ENCODE measurements at places on chromosomes 11 and 22.

- DNase-seq, result peak; percentile 64
Measured at GRCh38 chr11:288478-289397, at the start of gene PGGHG. PGGHG (plus strand) TSS chr11:289126; CDS start chr11:289817, 691 bp downstream.

GRCh38 chr22:28582806-28583205 lies 96.8 kb downstream of the TTC28 start:
- peak; percentile 87 for DNase-seq

DNA sequence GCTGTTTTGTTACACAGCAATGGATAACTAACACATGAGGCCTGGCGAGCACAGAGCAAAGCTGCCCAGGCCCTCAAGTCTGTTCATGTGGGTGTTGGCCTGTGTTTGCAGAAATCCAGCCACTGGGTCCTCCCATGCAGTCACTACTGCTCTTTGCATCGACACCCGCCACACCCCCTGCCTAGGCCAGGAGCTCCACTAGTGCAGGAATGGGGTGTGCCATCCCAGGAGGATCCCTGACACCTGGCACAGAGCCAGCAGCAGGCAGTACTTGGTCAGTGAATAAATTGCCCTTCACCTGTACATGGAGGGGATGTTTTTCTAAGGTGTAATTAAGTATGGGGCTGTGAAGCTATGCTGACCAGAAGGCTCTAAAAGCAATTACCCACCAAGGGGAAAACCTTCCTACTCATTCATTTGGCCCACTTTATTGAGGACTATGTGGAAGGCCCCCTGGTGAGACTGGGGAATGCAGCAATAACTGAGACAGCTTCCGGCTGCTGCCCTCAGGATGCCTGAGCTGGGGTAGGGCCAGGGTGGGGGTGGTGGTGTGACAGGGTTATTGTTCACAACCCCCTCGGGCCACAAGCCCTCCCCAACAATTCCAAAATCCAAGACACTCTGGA lies 160.8 kb downstream of the CRYBB2 start:
- peak; percentile 27 for DNase-seq

DNA sequence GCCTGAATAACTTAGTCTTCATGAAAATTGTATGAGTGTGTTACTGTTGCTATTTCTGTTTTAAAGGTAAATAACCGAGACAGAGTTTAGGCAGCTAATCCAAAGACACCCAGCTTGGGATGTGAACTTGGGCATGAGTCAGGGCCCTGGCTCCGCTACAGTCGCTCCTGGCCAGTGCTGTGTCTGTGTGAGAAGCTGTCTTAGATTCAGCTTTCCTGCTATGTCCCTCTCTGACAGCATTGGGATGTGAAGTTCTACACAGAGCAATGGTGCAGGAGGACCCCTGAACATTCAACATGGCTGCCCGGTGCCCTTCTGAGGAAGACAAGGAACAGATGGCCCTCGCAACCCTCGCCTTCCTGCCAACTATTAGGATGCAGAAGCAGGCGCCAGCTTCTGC lies 49.4 kb downstream of the GALNT18 start:
- DNase-seq, result no peak

GRCh38 chr22:29833392-29833965 lies 4.6 kb downstream of the ASCC2 start:
- DNase-seq, result no peak

GRCh38 chr11:32935462-32936029 lies 42.9 kb downstream of the QSER1 start:
- no peak for DNase-seq

DNA sequence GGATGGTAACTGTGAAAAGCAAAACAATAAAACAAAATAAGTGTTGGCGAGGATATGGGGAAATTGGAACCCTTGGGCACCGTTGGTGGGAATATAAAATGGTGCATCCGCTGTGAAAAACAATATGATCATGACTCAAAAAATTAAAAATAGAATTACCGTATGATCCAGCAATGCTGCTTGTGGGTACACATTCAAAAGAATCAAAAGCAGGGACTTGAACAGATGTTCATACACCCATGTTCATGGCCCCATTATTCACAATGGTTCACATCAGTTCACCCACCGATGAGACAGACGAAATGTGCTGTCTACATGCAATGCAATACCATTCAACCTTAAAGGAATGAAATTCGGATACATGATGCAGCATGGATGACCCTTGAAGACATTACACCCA lies 1.2 kb upstream of the DERL3 start:
- DNase-seq, result no peak

GRCh38 chr11:131544591-131544990 lies 174.2 kb downstream of the NTM start:
- no peak for DNase-seq

- peak; percentile 61 for DNase-seq
Measured at GRCh38 chr11:16871368-16871767, 132.9 kb downstream of the C11orf58 start.

DNA sequence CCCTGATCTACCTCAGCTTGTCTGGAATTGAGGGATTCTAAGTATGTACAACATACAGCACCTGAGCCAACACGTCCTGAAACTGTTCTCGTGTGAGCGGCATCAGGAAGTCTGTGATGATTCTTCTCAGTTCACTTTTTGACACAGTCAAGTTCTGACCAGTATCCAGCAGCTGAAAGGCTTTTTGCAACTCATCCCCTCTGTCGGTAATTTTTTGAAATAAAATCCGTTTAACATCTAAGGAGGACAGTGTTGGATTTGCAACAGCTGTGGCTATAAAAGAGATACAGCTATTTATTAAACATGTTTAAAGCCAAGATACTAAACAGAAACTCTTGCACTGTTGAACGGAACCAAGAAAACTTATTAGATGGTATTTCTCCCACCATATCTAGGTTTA lies 39.3 kb downstream of the EFCAB6 start:
- DNase-seq, result no peak

DNA sequence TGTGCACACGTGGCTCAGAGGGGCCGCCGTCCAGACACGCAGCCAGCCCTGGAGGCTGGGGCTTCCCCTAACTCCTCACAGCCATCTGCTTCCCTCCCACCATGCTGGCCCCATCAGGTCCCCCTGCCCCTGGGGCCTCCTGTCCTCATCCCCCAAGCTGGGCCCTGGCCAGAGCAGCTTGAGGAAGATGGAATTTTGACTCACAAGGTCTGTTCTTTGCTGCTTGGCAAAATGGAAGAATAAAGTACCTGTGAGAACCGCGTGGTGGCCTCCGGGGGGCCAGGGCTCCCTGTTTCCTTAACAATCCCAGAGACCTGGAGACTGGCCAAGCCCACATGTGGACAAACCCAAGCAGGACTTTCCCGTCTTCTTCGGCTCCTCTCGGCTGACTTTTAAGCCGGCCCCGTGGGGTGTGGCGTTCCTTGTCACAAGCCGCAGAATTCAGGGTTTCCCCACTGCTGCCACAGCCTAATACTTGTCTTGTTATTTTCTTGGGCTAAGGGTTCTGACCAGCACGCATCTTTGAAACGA lies 872.8 kb downstream of the BRD1 start:
- DNase-seq, result no peak

DNA sequence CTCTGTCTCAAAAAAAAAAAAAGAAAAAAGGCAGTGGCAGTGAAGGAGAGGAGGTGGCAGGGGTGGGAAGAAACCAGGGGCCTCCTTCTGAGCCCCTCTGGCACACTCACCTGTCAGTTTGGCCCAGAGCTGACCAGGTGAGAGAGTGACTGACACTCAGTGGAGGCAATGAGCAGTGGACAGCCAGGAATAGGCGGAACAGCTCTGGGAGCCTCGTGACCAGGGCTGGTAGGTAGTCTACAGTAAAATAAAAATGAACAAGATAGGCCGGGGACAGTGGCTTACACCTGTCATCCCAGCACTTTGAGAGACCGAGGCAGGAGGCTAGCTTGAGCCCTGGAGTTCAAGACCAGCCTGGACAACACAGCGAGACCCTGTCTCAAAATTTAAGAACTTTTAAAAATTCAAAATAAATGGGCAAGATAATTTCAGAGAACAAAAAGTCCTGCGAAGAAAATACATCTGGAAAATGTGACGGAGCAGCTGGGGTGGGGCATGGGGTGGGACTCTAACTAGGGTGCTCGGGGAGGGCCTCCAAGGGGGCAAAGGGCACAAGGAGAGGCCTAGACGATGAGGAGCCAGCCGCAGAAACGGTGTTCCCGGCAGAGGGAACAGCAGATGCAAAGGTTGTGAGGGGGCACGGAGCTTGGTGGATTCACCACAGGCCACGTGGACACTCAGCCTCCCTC lies 3.8 kb upstream of the PDXP start:
- no peak for DNase-seq

All from fibroblast of skin of back (primary cell).